CD8-positive, alpha-beta memory T cell (primary cell): ENCODE measurements at places on chromosomes 5 and 9.

GRCh38 chr5:164355267-164355830, 849.9 kb downstream of the MAT2B start:
- DNase-seq: no peak

DNA sequence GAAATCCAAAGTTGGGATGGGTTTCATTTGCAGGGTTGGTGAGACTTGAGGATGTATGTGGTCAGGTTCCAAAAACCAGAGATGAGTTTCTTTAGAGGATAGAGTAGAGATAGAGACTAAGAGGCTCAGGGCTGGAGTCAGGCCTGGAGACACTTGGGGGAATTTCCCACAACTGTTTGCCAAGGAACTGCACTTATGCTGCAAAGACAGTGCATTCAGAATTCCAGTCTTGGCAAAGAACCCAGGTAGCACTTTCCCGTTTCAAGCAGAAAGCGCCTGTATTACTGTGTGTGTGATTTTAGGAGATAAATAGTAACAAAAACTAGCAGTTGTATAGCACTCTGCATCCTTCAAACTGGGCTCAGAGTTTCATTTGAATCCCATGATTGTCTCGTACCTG, 55.4 kb downstream of the SNCAIP start:
- no peak for DNase-seq

DNA sequence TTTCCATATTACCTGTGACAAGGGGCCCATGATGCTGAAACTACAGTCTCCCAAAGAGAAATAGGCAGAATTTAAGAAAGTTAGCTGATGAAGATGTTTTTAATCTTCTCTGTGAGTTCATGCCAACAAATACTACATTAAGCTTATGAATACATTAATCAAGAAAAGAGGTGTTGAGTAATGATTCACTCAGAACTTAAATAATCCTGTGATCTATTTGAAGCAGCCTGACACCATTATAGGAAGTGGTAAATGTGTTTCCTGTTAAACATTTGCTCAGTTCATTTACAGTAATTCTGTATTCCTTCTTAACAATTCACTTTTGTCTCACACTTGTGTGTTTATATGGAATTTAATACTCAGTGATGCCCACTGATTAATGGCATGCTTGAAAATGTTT, 75.0 kb upstream of the IZUMO3 start:
- DNase-seq: no peak

GRCh38 chr5:40078898-40079575, 600.7 kb upstream of the PTGER4 start:
- no peak for DNase-seq

GRCh38 chr9:112881331-112881730, 9.3 kb downstream of the SLC46A2 start:
- no peak for DNase-seq

DNA sequence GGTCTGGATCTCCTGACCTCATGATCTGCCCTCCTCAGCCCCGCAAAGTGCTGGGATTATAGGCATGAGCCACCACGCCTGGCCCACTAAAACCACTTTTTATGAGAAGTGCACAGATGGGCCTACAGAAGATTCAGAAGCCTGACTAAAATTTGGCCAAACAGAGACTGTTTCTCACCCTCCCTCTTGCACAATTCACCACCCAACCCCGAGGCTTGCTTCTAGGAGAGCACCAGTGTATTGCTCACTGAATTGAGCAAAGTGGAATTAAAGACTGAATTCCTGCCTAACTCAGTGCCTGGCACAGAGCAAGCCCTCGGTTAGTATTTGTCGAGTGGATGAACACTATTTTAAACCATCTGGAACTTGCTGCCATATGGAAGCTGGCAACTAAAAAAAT, 3.4 kb upstream of the DCTN4 start:
- no peak for DNase-seq

DNA sequence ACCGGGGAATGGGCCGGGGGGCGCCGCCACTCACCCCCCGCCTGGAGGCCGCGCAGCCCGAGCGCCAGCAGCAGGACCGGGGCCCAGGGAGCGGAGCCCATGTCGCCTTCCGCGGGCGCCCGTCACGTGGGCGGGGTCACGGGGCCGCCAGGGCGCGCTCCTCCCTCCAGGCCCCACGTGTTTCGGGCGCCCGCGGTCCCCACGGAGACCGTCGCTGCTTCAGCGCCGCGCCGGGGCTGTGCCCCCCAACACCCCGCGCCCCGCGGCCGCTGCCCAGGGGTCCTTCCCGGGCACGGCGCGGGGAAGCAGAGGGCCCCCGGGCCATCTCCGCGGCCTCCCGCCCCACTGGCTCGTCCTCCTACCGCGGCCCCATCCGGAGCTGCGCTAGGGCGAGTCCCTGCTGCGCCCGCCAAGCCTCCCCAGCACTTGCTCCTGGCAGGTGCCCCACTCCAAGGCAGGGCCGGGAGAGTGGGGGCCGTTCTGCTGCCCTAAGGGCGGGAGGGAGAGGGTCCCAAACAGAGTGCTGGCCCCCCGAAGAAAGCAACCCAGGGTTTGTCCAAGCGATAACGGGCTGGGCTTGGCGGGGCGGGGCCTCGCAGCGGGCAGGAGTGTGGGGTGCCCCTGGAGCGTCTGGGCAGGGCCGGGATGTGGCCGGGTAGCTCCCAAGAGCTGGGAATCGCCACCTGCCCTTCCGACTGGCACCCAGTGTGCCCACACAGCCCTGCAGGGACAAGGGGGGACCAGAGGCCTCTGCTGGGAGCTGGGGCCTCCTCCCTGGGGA, at the start of gene DPP7:
DPP7 (minus strand) TSS at position 121 of the 781 bp plus-strand sequence; CDS start at position 101, 20 bp downstream.
- DNase-seq: peak; percentile 76

GRCh38 chr9:72278959-72279358, 86.0 kb downstream of the ZFAND5 start:
- no peak for DNase-seq

- DNase-seq: no peak
Observed at GRCh38 chr9:107597743-107598217, 108.2 kb upstream of the KLF4 start.

- no peak for DNase-seq
Observed at GRCh38 chr5:9025942-9026341, 519.9 kb downstream of the SEMA5A start.

DNA sequence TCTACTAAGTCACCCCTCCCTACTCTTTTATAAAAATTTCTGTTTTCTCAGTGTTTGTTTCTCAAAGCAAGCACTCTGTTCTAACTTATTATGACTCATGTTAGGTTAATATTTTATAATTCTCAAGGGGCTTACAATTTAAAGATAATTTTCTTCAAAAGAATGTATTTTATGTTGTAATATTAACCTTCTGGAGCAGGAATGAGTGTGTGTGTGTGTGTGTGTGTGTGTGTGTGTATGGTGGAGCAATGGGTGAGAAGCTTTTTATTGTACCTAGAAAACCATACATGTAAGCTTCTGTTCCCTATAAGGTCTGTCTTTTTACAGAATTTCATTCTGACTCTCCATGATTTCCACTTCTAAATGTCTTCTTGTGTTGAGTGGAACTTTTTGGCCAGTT, 63.0 kb downstream of the PBX3 start:
- no peak for DNase-seq

GRCh38 chr5:87722286-87722685, 309.6 kb upstream of the CCNH start:
- no peak for DNase-seq

GRCh38 chr5:170301981-170302652, 4.5 kb upstream of the LCP2 start:
- DNase-seq: no peak

DNA sequence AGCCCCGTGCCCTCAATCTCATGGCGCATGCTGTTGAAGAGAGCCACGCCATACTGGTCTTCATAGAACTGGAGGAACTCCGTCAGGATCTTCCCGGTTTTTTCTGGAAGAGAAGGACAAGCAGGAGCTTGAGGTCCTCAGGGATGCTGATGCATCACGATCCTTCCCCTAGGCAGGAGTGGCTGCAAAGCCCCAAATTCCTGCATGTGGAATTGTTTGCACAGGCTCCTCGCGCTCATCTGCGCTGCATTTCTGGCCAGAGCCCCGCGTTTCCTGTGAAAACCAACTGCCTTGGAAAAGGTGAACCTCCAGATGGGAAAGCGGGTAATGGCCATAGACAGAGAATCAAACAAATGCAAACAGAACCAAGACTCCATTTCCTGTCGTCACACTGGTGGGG, 80.4 kb downstream of the LRSAM1 start:
- DNase-seq: no peak

DNA sequence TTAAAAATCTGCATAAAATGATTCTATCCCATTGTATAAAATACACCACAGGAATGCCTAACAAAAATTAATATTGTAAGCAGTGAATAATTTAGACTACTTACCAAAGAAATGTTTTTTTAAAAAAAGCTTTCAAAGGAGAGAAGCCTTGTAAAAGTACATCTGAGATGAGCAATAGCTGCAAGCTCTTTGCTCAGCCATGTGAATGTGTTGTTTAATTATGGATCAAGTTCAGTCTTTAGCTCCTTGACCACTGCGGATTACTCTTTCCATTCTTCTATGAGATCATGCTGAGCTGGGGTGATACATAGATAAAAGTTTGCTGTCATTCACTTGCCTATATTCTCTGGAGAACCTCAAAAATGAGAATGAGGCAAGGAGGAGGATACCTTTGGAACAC, 782.4 kb upstream of the ZNF608 start:
- DNase-seq: no peak

GRCh38 chr9:91391818-91392217, 30.1 kb upstream of the AUH start:
- DNase-seq: no peak

DNA sequence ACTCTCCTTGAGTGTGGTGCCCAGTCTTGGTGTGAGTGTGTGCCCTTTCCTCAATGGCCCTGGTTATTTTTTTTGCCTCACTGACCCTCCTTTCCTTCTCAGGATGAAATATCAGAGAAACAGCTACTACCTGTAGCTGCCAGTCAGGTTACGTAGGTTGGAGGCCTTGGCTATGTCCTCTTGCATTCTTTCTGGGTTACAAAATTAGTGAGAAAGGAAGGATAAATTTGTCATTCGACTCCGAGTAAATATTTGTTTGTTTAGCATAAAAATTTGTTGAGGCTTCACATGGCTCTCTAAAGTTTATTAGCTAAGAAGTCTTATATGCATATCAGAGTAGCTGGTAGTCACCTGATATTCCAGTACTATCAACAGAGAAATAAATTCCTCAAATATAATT, 15.4 kb downstream of the MACIR start:
- no peak for DNase-seq
